Glutamatergic neuron (in vitro differentiated cells): ENCODE measurements at places on chromosomes 6 and 20. TPM values are rescaled to one million over a fixed set of nuclear protein-coding genes. Genes with fewer than 3 reads are reported as not detected.
A peak's percentile ranks its signal among the peaks of the same experiment; 100 is the strongest.

GRCh38 chr6:166942393-166943168 is 13.8 kb downstream of the RNASET2 start:
- H3K27ac ChIP-seq: no peak overlapping the region
- no peak for DNase-seq
- no peak overlapping the region for H3K4me3 ChIP-seq
- peaks cover 1% of the 10 kb centered on the region for H3K27me3 ChIP-seq

- DNase-seq: no peak
- peaks cover 7% of the 10 kb centered on the region for H3K27me3 ChIP-seq
- no peak overlapping the region for H3K27ac ChIP-seq
- no peak overlapping the region for H3K4me3 ChIP-seq
- peaks cover 10% of the 10 kb centered on the region for H3K4me1 ChIP-seq
- H3K36me3 ChIP-seq: no peaks in the 10 kb centered on the region
Measured at GRCh38 chr20:48411919-48412522, 415.8 kb downstream of the PREX1 start.

DNA sequence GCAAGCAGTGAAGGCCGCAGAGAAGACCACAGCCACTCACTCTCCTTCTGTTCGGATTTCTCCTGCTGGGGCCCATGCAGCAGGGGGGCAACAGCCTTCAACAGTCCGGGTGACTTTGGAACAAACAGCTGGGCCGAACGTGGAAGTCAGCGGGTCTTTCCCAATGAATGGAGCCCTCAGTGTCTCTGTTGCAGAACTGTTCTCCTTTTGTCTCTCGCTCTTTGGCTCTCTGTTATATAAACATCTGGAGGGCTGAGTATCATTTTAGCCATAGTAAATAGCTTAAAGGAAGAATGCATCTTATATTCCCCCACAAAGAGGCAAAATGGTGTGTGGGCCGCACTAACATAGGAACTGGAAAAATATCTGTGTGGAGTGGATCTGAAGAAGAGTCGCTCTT is 136.7 kb upstream of the RALGAPA2 start:
- peaks cover 8% of the 10 kb centered on the region for H3K36me3 ChIP-seq
- H3K27me3 ChIP-seq: peaks cover 4% of the 10 kb centered on the region
- no peak overlapping the region for H3K4me3 ChIP-seq
- no peak for DNase-seq
- H3K4me1 ChIP-seq: no peaks in the 10 kb centered on the region

- H3K27ac ChIP-seq: no peak overlapping the region
- DNase-seq: no peak
- H3K4me1 ChIP-seq: no peaks in the 10 kb centered on the region
- H3K36me3 ChIP-seq: no peaks in the 10 kb centered on the region
Measured at GRCh38 chr6:136609873-136610706, 59.9 kb upstream of the MAP7 start.

DNA sequence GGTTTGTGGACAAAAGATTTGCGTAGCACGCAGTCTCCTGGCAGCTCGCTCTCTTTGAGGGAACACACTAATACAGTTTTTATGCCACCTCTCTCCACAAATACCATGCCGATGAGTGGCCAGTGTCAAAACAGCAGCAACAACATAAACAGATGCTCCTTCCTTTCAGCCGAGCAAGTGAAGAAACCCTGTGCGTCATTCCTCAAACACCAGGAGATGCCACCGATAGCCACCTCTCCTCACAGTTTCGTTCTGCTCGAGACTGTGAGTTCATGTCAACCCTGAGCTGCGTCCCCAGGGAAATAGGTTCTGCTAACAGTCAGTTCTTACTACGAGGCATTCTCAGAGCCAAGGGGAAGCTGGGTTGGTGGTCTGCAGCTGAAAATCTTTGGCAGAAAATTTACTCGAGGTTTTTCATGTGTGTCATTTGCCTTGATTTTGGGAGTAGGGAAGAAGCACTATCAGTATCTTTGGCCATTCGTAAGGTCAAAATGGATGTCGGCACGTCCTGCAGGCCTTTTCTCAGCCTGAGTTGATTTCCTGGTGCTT is 59.9 kb downstream of the EYA2 start:
- H3K36me3 ChIP-seq: peaks cover 14% of the 10 kb centered on the region
- H3K4me1 ChIP-seq: peaks cover 21% of the 10 kb centered on the region
- DNase-seq: peak; percentile 43
- H3K4me3 ChIP-seq: peak overlapping the region; percentile 58
- peak overlapping the region; percentile 75 for H3K27ac ChIP-seq
- H3K27me3 ChIP-seq: peaks cover 6% of the 10 kb centered on the region

DNA sequence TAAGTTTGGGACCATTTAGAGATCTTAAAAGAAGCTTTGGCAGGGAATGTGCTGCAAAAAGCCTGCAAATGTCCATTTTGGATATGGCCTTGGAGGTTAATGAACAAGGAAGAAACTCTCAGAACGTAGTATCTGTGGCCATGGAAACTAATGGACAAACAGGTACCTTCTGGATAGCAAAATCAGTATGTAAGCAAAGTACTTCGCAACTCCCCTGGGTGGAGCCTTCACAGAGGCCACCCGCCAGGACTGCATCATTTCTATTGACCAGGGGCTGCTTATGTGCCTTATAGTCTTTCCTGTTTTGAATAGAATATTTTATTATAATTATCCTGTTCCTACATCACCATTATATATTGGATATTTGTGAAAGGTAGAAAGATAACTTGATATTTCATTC is 510.8 kb upstream of the SYNCRIP start:
- H3K27me3 ChIP-seq: peaks cover 4% of the 10 kb centered on the region
- H3K36me3 ChIP-seq: no peaks in the 10 kb centered on the region
- DNase-seq: no peak
- no peak overlapping the region for H3K4me3 ChIP-seq
- no peak overlapping the region for H3K27ac ChIP-seq

- no peaks in the 10 kb centered on the region for H3K36me3 ChIP-seq
- peak overlapping the region; percentile 9 for H3K4me3 ChIP-seq
- H3K27ac ChIP-seq: peak overlapping the region; percentile 68
Measured at GRCh38 chr6:97026298-97026697, 101.8 kb downstream of the KLHL32 start.

- peaks cover 1% of the 10 kb centered on the region for H3K27me3 ChIP-seq
- no peak overlapping the region for H3K27ac ChIP-seq
- no peaks in the 10 kb centered on the region for H3K4me1 ChIP-seq
- H3K4me3 ChIP-seq: no peak overlapping the region
- peaks cover 10% of the 10 kb centered on the region for H3K36me3 ChIP-seq
Measured at GRCh38 chr20:2405693-2406065, 25.0 kb downstream of the TGM6 start.

GRCh38 chr6:99613409-99613704 is 6.7 kb downstream of the PRDM13 start:
- peak; percentile 87 for DNase-seq
- H3K27ac ChIP-seq: no peak overlapping the region
- peaks cover 3% of the 10 kb centered on the region for H3K36me3 ChIP-seq

- no peaks in the 10 kb centered on the region for H3K4me1 ChIP-seq
- H3K27ac ChIP-seq: no peak overlapping the region
- DNase-seq: no peak
- H3K36me3 ChIP-seq: no peaks in the 10 kb centered on the region
Measured at GRCh38 chr6:24448828-24449525, 40.4 kb downstream of the GPLD1 start.

DNA sequence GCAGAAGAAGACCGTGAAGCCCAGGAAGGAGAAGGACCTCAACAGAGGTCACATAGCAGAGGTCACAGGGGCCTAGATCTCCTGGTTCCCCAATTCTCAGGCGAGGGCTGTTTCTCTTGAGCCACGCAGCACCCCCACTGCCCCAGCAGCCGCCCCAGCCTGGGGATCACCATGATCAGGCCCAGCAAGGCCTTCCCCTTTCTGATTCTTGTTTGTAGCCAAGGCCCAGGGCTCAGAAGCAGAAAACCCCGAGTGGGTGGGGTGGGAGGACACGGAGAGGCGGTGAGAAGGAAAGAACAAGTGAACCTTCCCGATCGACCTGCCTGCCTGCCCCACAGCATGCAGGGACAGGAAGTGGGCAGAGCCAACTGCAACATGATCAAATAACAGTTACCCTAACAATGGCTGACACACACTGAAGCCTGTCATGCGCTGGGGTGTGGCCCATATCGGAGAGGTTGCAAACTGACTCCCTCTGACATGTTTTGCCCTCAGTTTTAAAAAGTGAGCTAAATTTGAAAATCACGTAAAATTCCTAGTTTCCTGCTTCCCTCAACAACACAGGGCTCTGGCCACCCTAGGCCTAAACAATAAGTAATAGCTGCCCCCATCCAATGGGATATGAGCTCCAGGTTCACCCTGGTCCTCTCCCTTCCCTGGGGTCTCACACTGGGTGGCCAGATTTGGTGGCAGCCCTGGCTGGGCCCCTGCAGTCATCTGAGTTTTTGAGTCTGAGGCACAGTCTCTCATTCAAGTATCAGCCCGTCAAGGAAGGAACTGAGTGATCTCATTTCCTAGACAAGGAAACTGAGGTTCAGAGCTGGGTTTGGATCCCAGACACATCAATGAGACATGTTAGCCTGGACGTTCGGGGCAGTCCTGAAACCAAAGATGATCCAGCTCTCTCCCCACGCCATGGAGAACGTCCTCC is 6.5 kb downstream of the PEDS1 start:
- peaks cover 16% of the 10 kb centered on the region for H3K27me3 ChIP-seq
- peaks cover 13% of the 10 kb centered on the region for H3K4me1 ChIP-seq
- no peak for DNase-seq
- H3K4me3 ChIP-seq: no peak overlapping the region

- H3K36me3 ChIP-seq: no peaks in the 10 kb centered on the region
- H3K27me3 ChIP-seq: no peaks in the 10 kb centered on the region
- no peak overlapping the region for H3K4me3 ChIP-seq
- no peak overlapping the region for H3K27ac ChIP-seq
- H3K4me1 ChIP-seq: no peaks in the 10 kb centered on the region
Measured at GRCh38 chr6:57177545-57178265, 5.6 kb downstream of the BAG2 start.

- H3K4me3 ChIP-seq: no peak overlapping the region
- no peak for DNase-seq
- H3K36me3 ChIP-seq: no peaks in the 10 kb centered on the region
- no peak overlapping the region for H3K27ac ChIP-seq
- H3K4me1 ChIP-seq: peaks cover 14% of the 10 kb centered on the region
- H3K27me3 ChIP-seq: no peaks in the 10 kb centered on the region
Measured at GRCh38 chr6:3041606-3042005, 26.7 kb upstream of the RIPK1 start.

- H3K27me3 ChIP-seq: no peaks in the 10 kb centered on the region
- no peaks in the 10 kb centered on the region for H3K36me3 ChIP-seq
- no peak overlapping the region for H3K27ac ChIP-seq
- H3K4me1 ChIP-seq: peaks cover 11% of the 10 kb centered on the region
Measured at GRCh38 chr20:9903048-9903655, 64.3 kb upstream of the PAK5 start.

GRCh38 chr6:106658469-106658868 is 29.1 kb downstream of the QRSL1 start:
- H3K36me3 ChIP-seq: peaks cover 32% of the 10 kb centered on the region
- no peak overlapping the region for H3K4me3 ChIP-seq
- no peak overlapping the region for H3K27ac ChIP-seq
- H3K27me3 ChIP-seq: no peaks in the 10 kb centered on the region

DNA sequence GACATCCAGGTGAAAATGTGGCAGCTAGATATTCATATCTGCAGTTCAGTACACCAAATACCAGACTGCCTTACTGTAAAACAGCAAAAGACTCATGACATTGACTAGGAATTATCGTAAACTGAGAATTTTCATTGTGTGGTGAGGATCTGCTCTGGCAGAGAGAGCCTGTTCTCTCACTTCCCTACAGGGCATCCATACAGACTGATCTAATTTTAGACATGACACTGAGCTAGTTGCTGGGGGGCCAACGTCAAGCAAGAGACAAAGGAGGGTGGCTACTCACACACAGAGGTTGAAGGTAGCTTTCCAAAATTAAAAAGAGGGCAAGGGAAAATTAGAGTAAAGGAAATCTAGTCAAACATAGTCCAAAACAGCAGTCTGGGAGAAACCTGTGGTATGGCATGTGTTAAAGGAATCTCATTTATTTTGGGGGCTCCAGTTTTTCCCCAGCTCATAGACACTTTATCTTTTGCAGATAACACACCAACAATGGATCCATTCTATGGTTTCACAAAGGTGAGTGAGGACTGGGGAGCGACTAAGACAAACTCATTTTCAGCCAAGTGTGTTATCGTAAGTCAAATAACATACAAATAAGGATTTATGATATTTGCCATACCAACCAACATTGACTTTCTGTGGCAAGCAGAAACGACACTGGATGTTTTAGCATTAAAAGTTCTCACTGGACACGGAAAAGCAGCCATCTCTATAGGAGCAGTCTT is 36.6 kb upstream of the NHSL1 start:
- H3K27me3 ChIP-seq: no peaks in the 10 kb centered on the region
- DNase-seq: no peak
- H3K4me1 ChIP-seq: peaks cover 30% of the 10 kb centered on the region
- no peak overlapping the region for H3K4me3 ChIP-seq
- peak overlapping the region; percentile 52 for H3K27ac ChIP-seq

GRCh38 chr20:18218280-18218679 is 70.0 kb upstream of the ZNF133 start:
- peaks cover 2% of the 10 kb centered on the region for H3K4me1 ChIP-seq
- peaks cover 3% of the 10 kb centered on the region for H3K27me3 ChIP-seq
- no peak overlapping the region for H3K27ac ChIP-seq

- H3K36me3 ChIP-seq: no peaks in the 10 kb centered on the region
- no peak overlapping the region for H3K27ac ChIP-seq
- no peaks in the 10 kb centered on the region for H3K4me1 ChIP-seq
- no peak for DNase-seq
- H3K27me3 ChIP-seq: peaks cover 4% of the 10 kb centered on the region
Measured at GRCh38 chr6:28523241-28523622, 2.4 kb upstream of the GPX5 start.

- no peak for DNase-seq
- H3K4me3 ChIP-seq: no peak overlapping the region
- peaks cover 3% of the 10 kb centered on the region for H3K27me3 ChIP-seq
- peaks cover 6% of the 10 kb centered on the region for H3K4me1 ChIP-seq
- no peak overlapping the region for H3K27ac ChIP-seq
Measured at GRCh38 chr6:127637830-127638409, 60.9 kb downstream of the C6orf58 start.

GRCh38 chr6:43274916-43275597 is 23.0 kb upstream of the SLC22A7 start:
- H3K27ac ChIP-seq: no peak overlapping the region
- H3K4me3 ChIP-seq: peak overlapping the region; percentile 83
- peaks cover 24% of the 10 kb centered on the region for H3K27me3 ChIP-seq
- peaks cover 13% of the 10 kb centered on the region for H3K4me1 ChIP-seq

DNA sequence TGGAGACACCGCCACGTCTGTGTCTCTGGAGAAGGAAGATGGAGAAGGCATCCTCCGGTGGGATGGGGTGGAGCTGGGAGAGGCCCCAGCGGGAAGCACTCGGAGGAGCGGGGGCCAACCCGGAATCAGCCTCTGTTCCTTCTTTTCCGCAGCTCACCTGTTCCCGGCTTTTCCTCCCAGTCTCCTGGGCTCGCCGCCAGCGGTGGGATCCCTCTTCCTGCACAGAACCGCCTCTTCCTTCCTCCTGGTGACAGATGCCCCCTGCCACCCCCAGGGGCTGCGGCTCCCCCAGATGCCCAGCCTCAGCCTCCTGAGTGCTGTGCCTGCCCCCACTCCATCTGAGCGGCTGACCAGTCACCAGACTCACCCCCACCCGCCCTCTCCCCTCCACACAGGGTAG is 23.3 kb downstream of the RAMACL start:
- peak overlapping the region; percentile 28 for H3K27ac ChIP-seq
- H3K36me3 ChIP-seq: peaks cover 4% of the 10 kb centered on the region
- H3K27me3 ChIP-seq: peaks cover 14% of the 10 kb centered on the region
- DNase-seq: no peak
- no peak overlapping the region for H3K4me3 ChIP-seq

The TAAR8 gene
- total RNA-seq: not detected

The MYMX gene
- 0.91 TPM for total RNA-seq

The DOK5 gene
- total RNA-seq: 30.8 TPM

The SLC22A16 gene
- total RNA-seq: not detected

The MCHR2 gene
- total RNA-seq: not detected

The SEMG1 gene
- not detected for total RNA-seq

The C4B gene
- total RNA-seq: 6.4 TPM

The CLVS2 gene
- 18.6 TPM for total RNA-seq

The HLA-DRA gene
- total RNA-seq: not detected

The GPR63 gene
- 6.6 TPM for total RNA-seq

The TBC1D20 gene
- total RNA-seq: 39.6 TPM
